IMR-90 (cell line): ENCODE measurements at places on chromosomes 11 and 22.

GRCh38 chr11:23919455-23919854 lies 577.4 kb upstream of the LUZP2 start:
- no peak for DNase-seq

GRCh38 chr22:34475886-34476285 lies 555.6 kb upstream of the LARGE1 start:
- DNase-seq, result no peak

DNA sequence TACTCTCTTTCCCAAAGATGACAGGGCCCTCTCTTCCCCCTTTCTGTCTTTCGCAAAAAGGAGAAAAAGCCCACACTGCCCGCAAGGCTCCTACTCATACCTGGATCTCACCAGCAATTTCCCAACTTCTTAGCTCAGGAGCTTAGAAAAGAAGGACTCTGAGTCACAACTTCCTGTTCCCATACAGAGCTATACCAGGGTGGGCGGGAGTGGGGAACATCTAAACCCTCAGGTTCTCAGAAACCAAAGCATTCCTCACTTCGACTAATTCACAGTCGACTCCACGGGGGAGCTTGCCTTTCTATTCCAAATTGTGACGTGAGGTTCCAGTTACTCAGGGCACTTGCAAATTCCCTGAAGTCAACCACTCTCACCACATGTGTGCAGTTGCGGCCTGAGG lies 61.9 kb downstream of the MTNR1B start:
- peak; percentile 82 for DNase-seq

DNA sequence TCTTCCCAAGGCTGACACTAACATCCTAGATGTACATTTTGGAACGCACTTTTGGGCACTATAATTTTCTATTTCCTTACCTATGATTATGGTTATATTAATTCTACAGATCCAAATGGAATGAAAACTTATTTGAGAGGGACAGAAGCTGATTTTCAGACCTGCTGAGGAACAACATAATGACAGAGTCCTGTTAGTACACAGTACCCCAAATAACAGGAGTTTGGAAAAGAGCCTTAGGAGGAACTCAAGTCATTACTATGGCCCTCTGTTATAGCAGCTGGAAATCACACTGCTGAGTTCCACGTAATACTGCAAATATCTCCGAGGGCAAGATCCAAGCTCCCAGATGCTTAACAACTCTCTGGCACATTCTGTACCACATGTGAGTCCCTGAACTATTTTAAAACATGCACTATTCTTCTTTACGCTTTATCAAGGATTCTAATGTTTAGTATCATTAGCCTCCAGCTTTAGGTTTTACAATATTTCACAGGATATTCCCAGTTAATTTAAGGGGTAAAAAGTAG lies 1027.7 kb upstream of the CCDC90B start:
- DNase-seq, result no peak

- peak; percentile 70 for DNase-seq
These were observed 49.0 kb downstream of the OR4D9 start for GRCh38 chr11:59560290-59560701.
